Activated naive CD4-positive, alpha-beta T cell (primary cell): ENCODE measurements at places on chromosomes 12 and 14.
A peak's percentile ranks its signal among the peaks of the same experiment; 100 is the strongest.

DNA sequence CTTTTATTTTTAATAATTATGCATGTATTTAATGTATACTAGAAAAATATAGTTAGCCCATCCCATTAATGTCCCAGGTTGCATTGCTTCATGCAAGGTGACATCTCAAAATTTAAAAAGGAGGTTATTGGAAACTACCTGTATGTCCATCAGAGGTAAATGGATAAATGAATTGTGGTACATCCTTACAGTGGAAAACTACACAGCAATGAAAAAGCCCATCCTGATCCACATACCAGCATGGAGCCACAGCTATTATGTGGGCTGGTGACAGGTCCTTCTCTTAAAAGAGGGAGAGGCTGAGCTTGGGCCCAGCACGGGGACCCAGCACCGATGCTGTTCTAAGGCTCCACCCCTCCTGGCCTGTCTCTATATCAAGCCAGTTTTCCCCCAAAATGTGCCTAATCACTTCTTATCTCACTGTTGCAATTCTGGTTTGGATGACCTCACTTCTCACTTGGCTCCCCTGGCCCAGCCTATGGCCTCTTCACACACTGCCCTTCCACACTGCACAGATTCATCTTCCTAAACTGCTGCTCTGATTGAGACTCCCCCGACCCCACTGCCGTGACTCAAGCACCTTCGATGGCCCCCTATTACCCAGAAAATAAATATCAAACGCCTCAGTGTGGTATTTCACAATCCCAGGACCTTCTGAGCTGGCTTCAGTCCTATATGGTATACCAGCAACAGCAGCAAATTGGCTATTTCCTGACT, 97.1 kb upstream of the NCOR2 start:
- DNase-seq = no peak

- DNase-seq = no peak
These were observed 56.6 kb downstream of the CALM1 start for GRCh38 chr14:90453401-90453951.

- no peak for DNase-seq
These were observed 24.3 kb downstream of the CNOT2 start for GRCh38 chr12:70267550-70267949.

DNA sequence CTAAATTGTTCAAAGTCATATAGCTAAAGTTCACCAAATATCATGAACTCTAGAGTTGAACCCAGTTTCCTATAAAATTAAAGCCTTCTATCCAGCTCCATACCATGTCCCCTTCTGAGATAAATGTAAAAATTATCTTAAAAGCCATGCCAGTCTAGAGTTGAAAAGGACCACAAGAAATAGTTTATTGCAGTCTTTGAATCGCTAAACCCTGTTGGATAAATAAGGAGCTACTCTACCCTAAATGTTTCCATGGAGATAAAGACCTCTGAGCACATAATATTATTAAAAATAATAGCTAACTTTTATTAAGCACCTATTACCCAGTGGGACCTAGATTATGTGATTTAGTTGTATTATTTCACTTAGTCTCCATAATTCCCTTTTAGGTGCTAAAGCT, 227.6 kb upstream of the NOS1 start:
- DNase-seq = no peak

DNA sequence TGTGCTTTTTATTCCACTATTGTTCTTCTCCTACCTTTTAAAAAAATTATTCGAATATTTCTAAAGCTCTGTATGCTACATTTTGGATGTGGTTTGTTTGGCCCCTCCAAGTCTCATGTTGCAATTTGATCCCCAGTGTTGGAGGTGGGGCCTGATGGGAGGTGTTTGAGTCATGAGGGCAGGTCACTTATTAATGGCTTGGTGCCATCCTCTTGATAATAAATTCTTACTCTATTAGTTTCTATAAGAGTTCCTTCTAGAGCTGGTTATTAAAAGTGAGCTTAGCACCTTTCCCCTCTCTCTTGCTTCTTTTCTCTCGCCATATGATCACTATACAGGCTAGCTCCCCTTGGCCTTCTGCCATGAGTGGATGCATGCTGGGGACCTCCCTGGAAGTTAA, 445.6 kb upstream of the PDE3A start:
- no peak for DNase-seq

DNA sequence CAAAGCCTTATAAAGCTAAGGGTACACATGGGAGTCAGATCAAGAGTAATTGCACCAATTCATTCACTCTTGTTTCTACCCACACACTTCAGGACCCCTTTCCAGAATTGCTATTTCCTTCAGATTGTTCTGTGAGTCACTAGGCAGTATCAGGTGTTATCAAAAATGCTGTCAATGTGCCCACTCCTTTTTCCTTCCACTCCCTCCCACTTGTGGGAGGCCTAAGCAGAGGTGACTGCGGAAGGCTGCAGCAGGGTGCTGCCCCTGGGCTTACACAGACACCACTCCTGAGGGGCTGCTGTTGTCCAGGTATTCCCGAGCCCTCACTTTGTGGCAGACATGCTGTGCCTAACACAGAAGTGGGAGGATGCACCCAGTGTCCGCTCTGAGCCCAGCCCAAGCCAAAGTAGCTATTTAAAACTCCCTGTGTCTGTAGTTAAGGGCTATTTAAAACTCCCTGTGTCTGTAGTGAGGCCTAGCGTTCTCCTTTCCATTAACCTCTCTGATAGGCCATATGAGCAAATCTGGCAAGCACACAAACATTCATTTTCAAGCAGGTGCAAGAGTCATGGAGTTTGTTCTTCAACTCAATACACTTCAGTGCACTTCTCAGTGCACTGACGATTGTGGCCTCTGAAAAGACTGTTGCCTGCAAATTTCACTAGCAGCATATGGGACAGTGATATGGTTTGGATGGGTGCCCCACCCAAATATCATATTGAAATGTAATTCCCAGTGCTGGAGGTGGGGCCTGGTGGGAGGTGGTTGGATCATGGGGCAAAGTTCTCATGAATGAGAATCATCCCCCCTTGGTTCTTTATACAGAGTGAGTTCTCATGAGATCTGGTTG, 117.8 kb downstream of the PHLDA1 start:
- DNase-seq = no peak

DNA sequence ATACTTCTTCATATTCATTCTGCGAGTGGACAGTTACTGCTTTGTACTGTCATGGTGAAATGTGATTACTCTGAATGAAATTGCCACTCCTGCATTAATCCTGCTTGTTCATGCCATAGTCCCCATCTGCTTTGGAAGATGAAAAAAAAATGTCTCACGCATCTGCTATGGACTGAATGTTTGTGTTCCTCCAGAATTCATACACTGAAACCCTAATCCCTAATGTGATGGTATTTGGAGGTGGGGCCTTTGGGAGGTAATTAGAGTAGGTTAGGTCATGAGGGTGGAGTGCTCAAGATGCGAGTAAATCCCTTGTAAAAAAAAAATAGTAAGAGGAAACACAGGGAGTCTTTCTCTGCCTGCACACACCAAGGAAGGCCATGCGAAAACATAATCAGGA, 427.2 kb downstream of the TMTC2 start:
- DNase-seq = no peak

- no peak for DNase-seq
These were observed 31.5 kb downstream of the CFL2 start for GRCh38 chr14:34682787-34683321.

- DNase-seq = no peak
These were observed 527.3 kb upstream of the CCDC196 start for GRCh38 chr14:65958664-65959562.

GRCh38 chr14:99706107-99706900, 22.2 kb downstream of the CYP46A1 start:
- DNase-seq = no peak

- peak; percentile 44 for DNase-seq
These were observed 11.0 kb upstream of the FBXL14 start for GRCh38 chr12:1605129-1606020.

- DNase-seq = no peak
These were observed 79.5 kb downstream of the ARMH4 start for GRCh38 chr14:58072288-58073071.

DNA sequence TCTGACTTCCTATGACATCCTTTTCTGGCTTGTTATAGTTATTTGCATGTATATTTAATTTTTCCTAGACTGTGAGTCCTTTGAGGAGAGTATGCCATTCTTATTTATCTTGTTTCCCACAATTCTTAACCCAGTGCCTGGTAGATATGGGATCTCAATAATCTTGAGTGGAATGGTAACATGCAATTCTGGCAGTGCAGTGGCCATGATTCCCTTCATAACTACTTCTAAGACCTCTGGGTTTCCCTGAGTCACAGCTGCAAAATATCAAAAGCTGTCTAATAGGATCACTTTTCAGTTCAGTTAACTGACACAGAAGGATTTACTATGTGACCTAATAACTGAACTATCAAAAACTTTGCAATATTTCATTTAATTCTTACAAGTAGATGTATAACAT, 135.0 kb downstream of the ADAMTS20 start:
- no peak for DNase-seq

- no peak for DNase-seq
These were observed 220.3 kb downstream of the KLHL28 start for GRCh38 chr14:44741431-44741830.

DNA sequence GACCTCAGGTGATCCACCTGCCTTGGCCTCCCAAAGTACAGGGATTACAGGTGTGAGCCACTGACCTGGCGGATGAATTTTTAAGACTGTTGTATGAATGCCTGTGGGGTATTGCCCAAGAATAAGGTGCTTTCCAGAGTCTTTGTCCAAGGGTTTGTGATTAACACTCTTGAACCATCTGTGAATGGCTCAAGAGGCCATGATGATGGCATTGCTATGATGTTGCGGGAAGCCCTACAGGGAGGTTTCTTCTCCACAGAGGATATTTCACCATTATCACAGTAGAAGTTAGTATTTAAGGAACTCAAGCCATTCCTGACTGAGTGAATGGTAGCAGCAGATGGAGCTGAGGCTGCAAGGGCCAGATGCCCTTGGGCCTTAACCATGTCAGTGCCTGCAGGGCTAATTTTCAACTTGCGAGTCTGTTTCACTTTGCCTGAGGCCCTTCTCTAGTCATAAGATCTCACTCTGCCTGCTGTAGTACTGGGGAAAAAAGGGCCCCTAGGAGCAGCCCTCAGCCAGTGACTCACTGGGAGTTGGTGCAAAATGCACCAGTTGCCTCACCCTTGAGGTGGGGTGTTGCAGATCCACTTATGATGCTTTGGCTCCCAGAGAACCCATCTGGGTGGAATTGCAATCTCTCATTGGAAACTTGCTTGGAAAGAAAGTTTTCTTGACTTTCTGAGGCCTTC, 108.6 kb upstream of the FLRT2 start:
- no peak for DNase-seq

DNA sequence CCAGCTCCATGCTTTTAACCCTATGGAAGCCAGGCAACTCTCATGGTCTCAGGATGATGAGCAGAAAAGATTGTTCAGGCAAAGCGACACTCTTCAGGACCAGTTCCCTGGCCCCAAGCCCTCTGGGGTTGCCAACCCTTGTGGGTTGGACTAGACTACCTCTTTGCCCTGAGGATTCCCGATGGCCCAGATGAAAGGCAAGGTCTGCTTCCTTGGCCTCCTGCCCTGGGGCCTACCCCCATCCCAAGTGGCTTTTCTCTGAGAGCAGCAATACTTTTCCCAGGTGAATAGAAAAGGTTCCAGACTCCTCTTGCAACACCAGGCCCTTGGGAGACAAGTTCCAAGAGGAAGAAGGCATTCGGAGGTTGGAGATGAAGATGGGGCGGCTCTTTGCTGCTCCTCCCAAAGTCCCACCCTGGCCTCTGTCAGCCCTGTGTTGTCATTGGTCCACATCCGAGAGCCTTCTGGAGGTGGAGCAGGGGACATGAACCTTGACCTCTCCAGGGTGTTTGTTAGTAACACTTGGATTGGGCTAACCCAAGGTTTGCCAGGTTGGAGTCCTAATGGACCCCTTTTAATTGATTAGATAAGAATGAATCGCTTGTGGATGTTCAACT, 131.1 kb downstream of the GCH1 start:
- no peak for DNase-seq

GRCh38 chr14:55701638-55702037, 121.6 kb downstream of the KTN1 start:
- DNase-seq = no peak

- no peak for DNase-seq
These were observed 642.0 kb downstream of the GALC start for GRCh38 chr14:87351007-87351406.

DNA sequence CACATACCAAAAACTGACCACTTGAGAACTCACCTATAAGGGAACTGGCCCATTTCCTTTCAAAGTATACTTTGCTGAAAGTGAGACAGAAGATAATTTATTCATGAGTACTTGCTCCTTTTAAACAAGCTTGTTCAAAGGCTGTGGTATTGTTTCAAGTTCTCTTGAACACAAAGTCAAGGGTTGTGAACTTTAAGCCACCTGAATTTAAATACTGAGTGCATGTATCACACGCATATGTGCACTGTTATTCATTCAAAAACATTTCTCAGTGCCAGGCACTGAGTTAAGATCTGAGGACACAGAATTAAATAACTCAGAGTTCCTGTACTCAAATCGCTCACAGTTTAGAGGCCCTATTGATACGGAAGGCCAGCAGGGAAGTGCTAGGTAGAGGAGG, 19.1 kb upstream of the LDHB start:
- DNase-seq = no peak

GRCh38 chr12:101051151-101051550, 158.9 kb downstream of the SLC5A8 start:
- no peak for DNase-seq

DNA sequence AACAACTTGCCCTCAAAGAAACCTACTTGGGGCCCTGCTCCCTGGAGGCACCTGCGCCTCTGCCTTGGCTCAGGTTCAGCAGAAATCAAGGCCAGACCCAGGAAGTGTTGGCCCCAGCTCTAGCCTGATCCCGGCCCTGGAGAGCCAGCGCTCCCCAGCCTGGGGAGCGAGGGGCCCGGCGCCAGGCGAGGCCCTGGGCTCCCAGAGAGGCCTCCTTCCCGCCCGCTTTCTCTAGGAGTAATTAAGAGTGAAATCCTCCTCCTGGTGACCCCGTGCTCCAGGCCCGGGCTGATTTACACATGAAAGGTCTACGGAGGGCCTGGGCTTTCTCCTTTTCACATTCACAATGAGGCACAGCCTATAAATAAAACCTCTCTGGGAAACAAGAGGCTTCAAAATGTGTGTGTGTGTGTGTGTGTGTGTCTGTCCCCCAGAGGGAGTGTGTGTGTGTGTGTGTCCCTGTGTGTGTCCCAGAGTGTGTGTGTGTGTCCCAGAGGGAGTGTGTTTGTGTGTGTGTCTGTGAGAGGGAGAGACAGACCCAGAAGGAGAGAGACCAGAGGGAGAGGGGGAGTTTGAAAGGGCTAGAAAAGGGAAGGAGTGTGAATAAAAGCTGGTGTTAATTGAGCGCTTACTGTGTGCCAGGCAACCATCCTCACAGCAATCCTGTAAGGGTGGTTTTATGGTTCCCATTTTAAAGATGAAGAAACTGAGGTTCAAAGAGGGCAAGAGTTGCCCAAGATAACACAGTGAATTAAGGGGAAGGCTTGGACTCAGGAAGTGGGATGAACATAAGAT, 23.8 kb upstream of the COX6A1 start:
- no peak for DNase-seq

- no peak for DNase-seq
These were observed 3.9 kb downstream of the TMEM30B start for GRCh38 chr14:61277232-61277631.

- no peak for DNase-seq
These were observed 81.8 kb upstream of the FOXN3 start for GRCh38 chr14:89498878-89499277.

GRCh38 chr14:76551906-76552305, 176.0 kb downstream of the ESRRB start:
- DNase-seq = no peak

- no peak for DNase-seq
These were observed 35.6 kb downstream of the SH2B3 start for GRCh38 chr12:111441107-111441928.

GRCh38 chr14:58288106-58288792, 10.1 kb upstream of the ARID4A start:
- DNase-seq = no peak
